ENCODE measurements at places on chromosomes 2 and 18.
A peak's percentile ranks its signal among the peaks of the same experiment; 100 is the strongest.

- DNase-seq = peak; percentile 78
Observed at GRCh38 chr2:241161646-241162281, 11.5 kb downstream of the PPP1R7 start.

GRCh38 chr2:196249860-196250259, 78.5 kb upstream of the STK17B start:
- peak; percentile 54 for DNase-seq

- no peak for DNase-seq
Observed at GRCh38 chr2:8427211-8427610, 254.6 kb upstream of the ID2 start.

GRCh38 chr2:230706966-230707365, 5.7 kb upstream of the CAB39 start:
- DNase-seq = no peak
